ENCODE measurements at places on chromosomes 2 and 18.

DNA sequence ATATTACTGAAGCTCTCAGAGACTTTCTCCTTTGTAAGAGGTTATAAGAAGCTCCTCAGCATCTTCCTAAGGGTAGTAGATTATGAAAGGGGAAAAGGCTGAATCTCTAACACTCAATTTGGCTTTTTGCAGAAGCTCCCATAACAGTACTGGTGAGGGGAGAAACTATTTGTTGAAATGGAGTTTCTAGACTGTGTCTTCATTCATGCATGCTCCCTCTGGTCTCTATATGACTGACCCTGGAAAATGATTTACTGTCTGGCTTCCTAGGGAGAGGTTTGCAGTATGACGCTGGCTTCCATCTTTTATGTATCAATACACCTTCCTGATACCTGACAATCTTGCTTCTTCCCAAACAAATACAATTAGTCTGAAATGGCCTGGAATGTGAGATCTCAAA is 63.9 kb downstream of the LDAH start:
- no peak for DNase-seq

DNA sequence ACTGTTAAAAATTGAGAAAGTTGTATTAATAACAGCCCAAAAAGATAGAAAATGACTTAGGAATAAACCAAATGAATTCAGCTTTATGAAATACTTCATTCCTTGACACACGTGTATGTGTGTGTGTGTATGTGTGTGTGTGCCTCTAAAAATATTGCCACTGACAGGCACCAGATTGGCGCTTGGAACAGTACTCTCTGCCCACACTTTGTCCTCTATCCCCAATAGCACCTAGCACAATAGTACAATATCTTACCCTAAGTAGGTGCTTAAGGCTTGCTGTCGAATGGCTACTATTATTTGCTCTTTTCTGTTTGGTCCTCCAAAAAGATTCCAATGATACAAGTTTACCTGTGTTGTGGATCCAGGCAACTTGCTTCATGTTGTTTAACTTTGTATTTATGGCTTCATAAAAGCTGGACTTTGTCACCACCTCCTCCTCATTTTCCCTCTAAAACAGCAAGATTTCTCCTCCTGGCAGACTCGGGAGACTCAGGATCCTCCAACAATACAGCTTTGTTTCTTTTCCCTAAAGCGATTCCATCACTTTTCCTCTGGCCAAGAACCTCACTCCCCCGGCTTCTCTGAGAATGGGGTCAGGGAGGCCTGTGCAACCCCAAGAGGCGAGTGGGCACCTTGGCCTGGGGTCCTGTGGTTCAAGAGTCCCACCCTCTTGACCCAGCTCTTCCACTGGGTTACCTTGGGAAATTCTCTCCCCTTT is 43.3 kb upstream of the LCLAT1 start:
- no peak for DNase-seq

DNA sequence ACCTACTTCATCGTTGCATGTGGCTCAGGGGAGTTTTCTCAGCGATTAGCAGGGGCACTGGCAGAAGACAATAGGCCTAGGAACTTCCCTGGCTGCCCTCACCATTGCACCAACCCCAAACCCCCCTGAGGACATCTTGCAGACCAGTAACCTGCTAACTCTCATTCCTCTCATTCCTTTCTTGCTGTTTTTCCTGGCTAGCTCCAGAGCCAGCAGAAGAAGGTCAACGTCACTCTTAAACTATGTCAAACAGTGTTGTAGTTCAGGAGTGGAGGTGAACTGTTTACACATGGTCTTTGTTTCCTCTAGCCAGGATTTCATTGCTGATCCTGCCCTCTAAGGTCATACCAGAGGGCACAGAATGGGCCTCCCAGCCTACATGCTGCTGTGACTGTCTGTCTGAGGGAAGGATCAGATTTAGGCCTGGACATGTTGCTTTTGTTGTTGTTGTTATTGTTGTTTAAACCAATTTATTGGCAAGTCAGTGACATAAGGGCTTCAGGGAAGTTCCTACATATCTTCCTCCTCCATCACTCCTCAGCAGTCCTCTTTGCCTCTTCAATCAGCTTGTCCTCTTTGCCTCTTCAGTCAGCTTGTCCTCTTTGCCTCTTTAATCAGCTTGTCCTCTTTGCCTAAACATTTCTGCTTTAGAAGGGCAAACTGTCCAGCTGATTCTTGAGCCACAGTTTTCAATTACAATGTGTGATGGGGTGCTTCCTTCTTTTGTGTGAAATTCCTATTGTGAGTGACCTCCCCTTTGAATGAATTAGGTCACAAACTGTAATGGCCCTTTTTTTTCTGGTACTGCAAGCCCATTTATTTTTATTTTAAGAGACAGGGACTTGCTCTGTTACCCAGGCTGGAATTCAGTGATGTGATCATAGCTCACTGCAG is 471.9 kb upstream of the TNP1 start:
- DNase-seq: no peak

DNA sequence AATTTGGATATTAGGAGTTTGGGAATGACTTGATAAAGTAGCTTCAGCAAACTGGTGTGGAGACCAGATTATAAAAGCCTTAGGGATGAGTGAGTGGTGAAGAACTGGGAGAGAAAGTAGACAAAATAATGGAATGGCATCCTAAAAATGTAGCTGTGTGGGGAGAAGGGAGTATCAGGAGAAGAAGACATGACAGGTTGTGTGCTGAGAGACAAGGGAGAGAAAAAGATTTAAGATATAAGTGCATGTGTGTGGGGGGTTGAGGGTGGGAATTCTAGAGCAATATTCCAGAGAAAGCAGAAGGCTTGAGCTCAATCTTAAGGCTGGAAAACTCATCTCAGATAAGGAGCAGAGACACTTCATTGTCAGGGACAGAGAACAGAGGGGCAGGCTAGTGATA is 159.5 kb downstream of the HNMT start:
- no peak for DNase-seq

DNA sequence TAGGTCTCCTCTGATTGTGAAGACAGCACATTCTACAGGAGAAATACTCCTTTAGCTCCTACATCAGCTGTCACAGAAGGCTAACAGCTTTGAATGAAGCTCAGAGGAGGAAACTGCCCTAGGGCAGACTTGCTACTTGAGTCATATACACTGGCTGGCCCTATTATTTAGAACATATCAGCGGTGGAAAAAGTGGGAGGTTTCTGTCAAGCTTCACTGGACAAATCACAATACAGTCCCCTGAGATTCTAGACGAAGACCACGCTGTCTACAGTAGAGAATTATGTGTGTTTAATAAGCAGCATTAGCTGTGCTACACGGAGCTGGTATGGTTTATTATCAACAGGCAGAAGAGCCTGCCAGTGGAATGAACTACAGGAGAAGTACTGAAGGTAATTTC is 230.9 kb upstream of the FSIP2 start:
- no peak for DNase-seq

GRCh38 chr2:148810081-148810480 is 64.9 kb upstream of the KIF5C start:
- DNase-seq: no peak

DNA sequence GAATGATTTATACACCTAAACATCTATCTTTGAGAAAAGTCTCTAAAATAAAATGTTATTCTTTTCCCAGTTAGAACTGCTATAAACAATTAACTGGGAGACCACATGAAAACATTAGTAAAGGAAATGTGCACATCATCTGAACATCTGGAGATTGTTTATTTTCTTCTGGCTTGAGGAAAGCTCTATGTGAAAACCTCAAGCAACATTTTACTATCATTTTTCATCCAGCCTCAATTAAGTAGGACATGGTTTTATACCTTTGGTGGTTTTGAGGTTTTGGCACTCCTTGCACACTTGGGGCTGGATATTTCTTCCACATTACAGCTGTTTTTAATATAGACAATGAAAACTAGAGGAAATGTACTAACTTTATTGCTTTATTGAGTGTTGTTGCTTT is 609.5 kb upstream of the SLC8A1 start:
- DNase-seq: no peak

GRCh38 chr18:13456736-13457271 is 238.2 kb downstream of the LDLRAD4 start:
- DNase-seq: no peak

DNA sequence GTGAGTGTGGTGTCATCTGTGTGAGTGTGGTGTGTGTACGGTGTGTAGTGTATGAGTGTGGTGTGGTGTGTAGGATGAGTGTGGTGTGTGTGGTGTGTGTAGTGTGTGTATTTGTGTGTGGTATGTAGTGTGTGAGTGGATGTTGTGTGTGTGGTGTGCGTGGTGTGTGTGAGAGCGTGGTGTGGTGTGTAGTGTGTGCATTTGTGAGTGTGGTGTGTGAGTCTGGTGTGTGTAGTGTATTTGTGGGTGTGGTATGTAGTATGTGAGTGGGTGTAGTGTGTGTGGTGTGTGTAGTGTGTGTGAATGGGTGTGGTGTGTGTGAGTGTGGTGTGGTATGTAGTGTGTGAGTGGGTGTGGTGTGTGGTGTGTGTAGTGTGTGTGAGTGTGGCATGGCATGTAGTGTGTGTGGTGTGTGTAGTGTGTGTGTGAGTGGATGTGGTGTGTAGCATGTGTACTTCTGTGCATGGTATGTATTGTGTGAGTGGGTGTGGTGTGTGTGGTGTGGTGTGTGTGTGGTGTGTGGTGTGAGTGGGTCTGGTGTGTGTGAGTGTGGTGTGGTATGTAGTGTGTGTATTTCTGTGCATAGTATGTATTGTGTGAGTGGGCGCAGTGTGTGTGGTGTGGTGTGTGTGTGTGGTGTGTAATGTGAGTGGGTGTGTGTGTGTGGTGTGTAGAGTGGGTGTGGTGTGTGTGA is 227.8 kb downstream of the BCL2 start:
- DNase-seq: no peak

DNA sequence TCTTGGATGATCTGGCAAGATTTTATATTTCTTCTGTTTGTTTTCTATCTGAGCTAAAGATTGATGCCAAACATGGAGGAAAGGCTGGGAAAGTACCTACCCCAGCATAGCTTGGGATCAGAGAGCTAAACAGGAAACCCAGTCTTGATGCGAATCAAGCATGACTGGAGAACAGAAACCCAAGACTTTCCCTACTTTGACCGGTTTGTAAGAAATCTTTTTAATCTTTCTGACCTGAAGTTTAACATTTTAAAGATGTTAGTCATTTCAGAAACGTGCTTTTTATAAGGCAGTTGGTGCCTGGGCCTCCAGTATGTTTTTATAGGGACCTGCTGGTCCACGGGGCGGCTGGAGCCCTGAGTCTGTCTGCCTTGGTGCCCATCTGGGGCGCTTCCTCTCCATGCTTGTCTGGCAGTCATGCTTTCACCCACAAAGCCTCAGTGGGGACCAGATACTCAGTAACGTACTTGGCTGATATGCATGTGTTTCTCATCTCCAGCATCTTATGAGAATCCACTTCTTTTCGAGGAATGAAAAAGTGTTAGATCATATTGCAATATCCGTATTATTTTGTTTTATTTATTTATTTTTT is 266.5 kb downstream of the PTGR3 start:
- no peak for DNase-seq

- no peak for DNase-seq
Observed at GRCh38 chr2:229429589-229429988, 158.5 kb upstream of the PID1 start.

DNA sequence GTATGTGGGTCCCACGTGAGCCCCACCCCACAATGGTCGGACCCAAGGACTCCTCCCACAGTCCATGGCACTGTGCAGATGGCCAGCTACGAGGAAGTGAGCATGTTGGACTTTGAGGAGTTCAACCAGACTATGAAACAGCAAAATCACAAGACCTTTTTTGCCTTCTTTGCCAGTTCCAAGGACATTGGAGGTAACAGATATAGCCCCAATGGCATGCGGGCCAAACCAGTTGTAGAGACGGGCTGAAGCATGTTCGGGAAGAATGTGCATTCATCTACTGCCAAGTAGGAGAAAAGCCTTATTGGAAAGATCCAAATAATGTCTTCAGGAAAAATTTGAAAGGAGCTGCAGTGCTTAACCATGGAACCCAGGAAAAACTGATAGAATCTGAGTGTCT is 12.6 kb downstream of the DNER start:
- DNase-seq: no peak

DNA sequence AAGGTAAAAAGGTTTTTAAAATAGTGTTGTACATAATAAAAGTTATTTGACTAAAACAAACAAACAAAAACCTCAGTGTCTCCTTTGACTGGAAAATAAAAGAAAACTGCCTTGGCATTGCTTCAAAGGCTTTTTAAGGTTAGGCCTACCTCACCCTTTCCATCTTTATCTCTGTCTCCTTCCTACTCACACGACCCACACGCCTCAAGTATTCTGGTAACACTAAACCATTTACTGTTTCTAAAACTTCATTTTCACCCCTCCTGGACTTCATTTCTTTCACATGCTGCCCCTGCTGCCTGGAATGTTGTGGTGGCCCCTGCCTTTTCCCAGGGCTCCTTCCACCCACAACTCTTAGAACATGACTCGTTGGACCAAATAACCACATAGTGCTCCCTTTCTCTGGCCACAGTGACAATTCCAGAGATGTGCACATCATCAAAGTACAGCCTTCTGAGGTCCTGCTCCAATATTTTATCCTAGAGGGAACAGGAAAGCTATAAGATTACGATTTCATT is 54.0 kb downstream of the ERBB4 start:
- DNase-seq: no peak

DNA sequence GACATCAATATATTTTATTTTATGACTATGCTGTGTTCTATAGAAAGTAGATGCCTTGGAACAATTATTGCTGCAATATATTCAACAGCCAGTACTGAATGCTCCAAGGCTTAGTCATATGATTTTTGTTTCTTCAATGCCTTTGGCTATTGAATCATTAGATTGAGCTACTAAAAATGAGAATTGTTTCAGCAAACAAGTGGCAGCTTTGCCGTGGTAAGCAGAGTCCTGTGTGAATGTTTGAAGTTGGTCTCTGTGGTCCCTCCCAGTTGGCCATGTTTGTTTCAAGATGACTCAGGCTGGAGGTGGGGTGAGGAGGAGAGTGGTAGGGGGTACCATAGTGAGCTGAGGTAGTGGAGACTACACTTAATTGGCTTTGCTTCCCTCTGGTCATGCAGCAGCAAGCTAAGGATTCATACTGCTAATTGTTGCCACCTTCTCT is 198.6 kb upstream of the EPAS1 start:
- DNase-seq: no peak

- DNase-seq: no peak
Observed at GRCh38 chr2:53787614-53788289, 908 bp downstream of the ERLEC1 start.

DNA sequence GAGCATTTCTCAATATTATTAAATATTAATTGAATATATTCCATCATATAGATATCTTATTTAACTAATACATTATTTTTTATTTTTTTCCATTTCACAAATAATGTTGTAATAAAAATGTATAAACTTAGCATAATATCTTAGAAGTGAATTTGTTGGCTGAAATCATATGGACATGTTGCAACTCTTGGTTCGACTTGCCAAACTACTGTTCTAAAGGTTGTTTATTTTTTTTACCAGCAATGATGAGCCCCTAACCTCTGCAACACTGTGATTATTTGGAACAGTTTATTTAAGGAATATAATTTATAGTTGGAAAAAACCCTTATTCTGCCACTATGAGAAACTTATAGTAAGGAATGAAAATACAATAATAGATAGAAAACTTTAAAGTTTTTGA is 8.8 kb upstream of the NAB1 start:
- DNase-seq: no peak

- DNase-seq: no peak
Observed at GRCh38 chr2:94759211-94759610, 112.0 kb upstream of the TEKT4 start.

Measured in substantia nigra (tissue), 51 donors.